ENCODE measurements at places on chromosomes 1 and 21.

DNA sequence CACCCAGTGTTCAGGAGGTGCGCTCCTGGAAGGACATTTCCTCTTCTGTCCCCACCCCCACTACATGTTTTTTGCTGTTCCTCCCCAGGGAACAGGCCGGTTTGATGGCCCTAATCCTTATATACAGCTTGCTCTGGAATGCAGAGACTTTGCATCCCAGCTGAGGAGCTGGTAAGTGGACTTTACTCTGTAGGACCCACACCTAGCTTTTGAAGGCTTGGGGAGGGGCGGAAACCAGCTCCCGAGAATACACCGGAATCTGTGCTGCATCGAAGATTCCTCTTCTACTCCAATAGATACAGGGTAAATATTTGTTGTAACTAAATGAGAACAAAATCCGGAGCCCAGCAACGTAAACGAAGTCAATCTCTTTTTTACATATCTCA, 1.2 kb upstream of the CGN start:
- peaks cover 27% of the 10 kb centered on the region for H3K4me1 ChIP-seq
- no peak for DNase-seq
- H3K36me3 ChIP-seq = no peaks in the 10 kb centered on the region
- H3K27me3 ChIP-seq = peaks cover 2% of the 10 kb centered on the region
- H3K4me3 ChIP-seq = no peak overlapping the region
- no peak overlapping the region for H3K27ac ChIP-seq

- H3K27me3 ChIP-seq = no peaks in the 10 kb centered on the region
- no peak for DNase-seq
- H3K36me3 ChIP-seq = no peaks in the 10 kb centered on the region
- no peak overlapping the region for H3K4me3 ChIP-seq
- H3K4me1 ChIP-seq = peaks cover 33% of the 10 kb centered on the region
Observed at GRCh38 chr1:113543110-113543509, 152.8 kb downstream of the MAGI3 start.

DNA sequence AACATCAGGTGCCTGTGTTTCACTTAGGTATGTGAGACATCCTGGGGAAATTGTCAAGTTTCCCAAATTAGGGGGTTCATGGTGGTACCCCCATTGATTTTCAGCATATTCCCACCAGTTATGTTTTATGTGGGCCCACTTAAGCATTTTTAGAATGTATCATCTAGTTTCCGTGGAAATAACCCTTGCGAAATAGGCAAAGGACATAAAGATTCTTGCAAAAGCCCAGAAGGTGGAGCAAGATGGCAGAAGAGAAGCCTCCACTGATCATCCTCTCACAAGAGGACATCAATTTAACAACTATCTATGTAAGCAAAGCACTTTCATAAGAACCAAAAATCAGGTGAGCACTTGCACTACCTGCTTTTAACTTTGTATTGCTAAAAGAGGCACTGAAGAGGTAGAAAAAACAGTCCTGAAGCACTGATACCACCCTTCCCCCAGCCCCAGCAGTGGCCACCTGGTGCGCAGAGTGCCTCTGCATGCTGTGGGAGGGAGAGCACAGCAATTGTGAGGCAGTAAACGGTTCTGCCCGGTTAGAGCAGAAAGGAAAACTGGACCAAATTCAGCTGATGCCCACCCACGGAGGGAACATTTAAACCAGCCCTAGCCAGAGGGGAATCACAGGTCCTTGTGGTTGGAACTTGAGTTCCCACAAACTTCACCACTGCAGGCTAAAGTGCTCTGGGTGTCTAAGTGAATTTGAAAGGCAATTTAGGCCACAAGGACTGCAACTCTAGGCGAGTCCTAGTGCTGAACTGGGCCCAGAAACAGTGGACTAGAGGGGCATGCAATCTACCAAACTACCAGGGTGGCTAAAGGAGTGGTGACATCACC, 23.2 kb downstream of the MCOLN2 start:
- peaks cover 10% of the 10 kb centered on the region for H3K4me1 ChIP-seq
- no peaks in the 10 kb centered on the region for H3K27me3 ChIP-seq
- DNase-seq = no peak
- H3K4me3 ChIP-seq = no peak overlapping the region
- no peaks in the 10 kb centered on the region for H3K36me3 ChIP-seq

DNA sequence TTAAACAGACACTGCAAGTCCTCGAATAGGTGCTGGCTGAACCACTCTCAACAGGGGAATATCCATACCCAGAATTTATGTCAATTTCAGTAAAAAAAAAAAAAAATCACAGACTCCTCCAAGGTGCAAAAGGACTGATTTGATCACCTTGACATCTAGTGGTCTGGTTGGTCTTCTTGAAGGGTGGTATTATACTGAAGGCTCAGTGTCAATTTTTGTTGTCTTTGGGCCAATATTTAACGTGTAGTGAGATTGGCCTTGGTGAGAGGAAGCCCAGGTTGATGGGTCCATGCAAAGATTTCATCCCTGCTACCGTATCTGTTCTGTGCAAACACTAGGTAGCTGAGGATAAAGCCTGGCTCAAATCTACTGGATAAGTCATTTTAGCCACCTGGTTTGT, 4.0 kb upstream of the GBP5 start:
- DNase-seq = no peak
- H3K4me1 ChIP-seq = peaks cover 5% of the 10 kb centered on the region
- H3K4me3 ChIP-seq = no peak overlapping the region
- no peaks in the 10 kb centered on the region for H3K36me3 ChIP-seq
- no peaks in the 10 kb centered on the region for H3K27me3 ChIP-seq

GRCh38 chr1:47578026-47578720, 140.3 kb downstream of the FOXD2 start:
- peaks cover 65% of the 10 kb centered on the region for H3K4me1 ChIP-seq
- no peaks in the 10 kb centered on the region for H3K36me3 ChIP-seq
- peak overlapping the region; percentile 28 for H3K27ac ChIP-seq
- H3K4me3 ChIP-seq = no peak overlapping the region

GRCh38 chr1:6489799-6490180, 1.7 kb downstream of the PLEKHG5 start:
- H3K27me3 ChIP-seq = no peaks in the 10 kb centered on the region
- H3K36me3 ChIP-seq = no peaks in the 10 kb centered on the region
- peak; percentile 50 for DNase-seq
- no peak overlapping the region for H3K27ac ChIP-seq

GRCh38 chr1:91635763-91636162, 135.1 kb downstream of the CDC7 start:
- no peaks in the 10 kb centered on the region for H3K4me1 ChIP-seq
- no peak for DNase-seq
- no peak overlapping the region for H3K4me3 ChIP-seq
- no peaks in the 10 kb centered on the region for H3K36me3 ChIP-seq
- no peak overlapping the region for H3K27ac ChIP-seq

DNA sequence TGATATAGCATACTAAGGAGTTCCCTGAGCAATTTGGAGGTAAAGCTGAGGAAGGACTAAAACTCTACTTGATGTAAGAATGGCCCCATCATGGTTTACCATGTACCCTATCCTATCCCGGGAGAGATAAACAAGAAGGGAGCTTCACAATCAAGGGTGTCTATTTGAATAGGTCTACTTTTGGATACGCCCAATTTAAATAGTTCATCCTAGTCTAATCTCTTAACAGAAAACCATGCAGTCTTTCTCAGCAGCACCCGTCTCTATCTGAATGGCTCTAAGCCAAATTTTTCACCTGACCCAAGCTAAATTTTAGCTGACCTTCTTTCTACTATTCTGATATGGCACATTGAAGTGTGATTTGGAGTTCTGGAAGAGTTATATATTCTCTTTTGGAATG, 122.0 kb downstream of the TNNI3K start:
- no peaks in the 10 kb centered on the region for H3K27me3 ChIP-seq
- H3K4me1 ChIP-seq = 0 out of 2 replicates have a peak, but pooled peaks cover 3% of the 10 kb centered on the region
- DNase-seq = no peak
- H3K36me3 ChIP-seq = no peaks in the 10 kb centered on the region
- H3K27ac ChIP-seq = no peak overlapping the region

GRCh38 chr1:174785510-174785909, 214.2 kb upstream of the CACYBP start:
- no peak overlapping the region for H3K27ac ChIP-seq
- no peak overlapping the region for H3K4me3 ChIP-seq
- H3K4me1 ChIP-seq = peaks cover 17% of the 10 kb centered on the region
- DNase-seq = no peak

DNA sequence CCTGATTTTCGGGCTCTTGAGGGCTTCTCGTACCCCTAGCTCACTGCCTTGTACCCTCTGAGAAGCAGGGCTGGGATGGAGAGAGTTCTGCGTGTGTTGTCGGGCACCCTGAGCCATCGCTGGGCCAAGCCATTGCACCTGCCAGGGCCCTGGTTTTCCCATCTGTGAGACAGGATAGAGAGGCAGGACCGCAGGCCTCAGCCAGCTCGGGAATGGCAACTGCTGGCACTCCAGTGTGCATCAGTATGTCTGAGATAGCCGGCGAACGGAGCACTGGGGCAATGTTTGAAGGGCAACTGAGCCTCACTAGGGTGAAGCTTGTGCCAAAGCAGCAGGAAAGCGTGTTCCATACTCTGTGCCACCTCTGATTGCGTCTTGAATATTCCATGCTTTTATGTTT, 66.9 kb downstream of the TENT5C start:
- H3K27me3 ChIP-seq = no peaks in the 10 kb centered on the region
- H3K27ac ChIP-seq = no peak overlapping the region
- H3K4me1 ChIP-seq = peaks cover 36% of the 10 kb centered on the region
- no peak overlapping the region for H3K4me3 ChIP-seq
- H3K36me3 ChIP-seq = no peaks in the 10 kb centered on the region
- no peak for DNase-seq

GRCh38 chr21:39000496-39000895, 182.8 kb downstream of the PSMG1 start:
- no peak overlapping the region for H3K27ac ChIP-seq
- H3K27me3 ChIP-seq = no peaks in the 10 kb centered on the region
- peak; percentile 84 for DNase-seq
- no peak overlapping the region for H3K4me3 ChIP-seq
- no peaks in the 10 kb centered on the region for H3K36me3 ChIP-seq

DNA sequence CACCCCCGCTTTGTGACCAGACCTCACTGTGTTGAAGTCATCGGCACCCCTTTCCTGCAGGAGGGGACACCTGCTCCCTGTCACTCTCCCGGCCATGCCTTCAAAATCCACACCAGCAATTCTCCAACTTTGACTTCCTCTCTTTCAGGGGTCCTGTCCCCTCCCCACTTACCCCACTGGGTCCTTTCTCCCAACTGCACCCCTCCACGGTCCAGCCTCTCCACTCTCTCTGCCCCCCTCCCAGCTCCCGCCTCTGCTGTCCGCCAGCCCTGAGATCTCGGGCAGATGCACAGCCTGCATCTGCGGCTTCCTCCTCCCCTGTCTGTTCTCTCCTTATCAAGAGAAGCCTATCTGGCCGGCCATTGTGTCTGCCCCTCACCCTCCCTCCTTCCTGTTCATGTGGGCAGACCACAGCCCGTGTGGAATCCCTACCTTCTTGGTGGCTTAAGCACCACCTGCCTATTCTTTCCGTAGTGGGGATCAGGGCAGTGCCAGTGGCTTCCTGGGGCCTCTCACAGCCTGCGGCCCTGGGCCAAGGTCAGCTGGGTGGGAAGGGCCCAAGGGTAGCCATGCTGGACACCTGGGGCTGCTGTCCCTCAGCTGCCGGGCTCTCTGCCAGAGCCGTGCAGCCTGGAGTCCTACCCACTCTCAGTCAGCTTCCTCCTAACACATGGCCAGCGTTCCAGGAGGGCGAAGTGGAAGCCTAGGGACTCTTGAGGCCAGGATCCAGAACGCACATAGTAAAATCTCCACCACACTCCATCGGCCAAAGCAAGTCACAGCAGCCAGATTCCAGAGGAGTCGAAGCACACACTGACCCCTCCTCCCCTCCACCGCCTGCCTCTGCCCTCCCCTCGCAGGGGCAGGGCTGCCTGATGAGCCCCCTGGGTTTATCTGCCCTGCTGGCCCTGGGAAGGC, 5.1 kb upstream of the HES4 start:
- peaks cover 18% of the 10 kb centered on the region for H3K4me1 ChIP-seq
- H3K27me3 ChIP-seq = no peaks in the 10 kb centered on the region
- no peak for DNase-seq
- no peak overlapping the region for H3K4me3 ChIP-seq

DNA sequence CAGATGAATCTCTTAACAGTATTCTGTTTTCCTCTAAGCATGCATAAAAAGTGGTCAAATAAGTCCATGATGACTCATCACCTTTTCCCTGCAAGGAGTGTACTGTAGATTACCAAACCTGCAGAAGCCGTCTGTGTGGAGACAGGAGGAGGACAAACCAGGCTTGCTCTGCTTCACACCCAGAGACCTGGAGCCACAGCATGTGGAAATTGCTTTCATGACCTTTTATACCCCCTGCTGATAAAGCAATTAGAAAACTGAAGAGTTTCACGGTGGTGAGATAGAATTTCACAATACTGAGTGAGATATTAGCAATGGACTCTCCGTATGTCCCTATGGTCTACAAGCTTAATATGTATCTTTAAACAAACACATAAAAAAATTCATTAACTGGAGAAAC, 9.4 kb downstream of the CORT start:
- no peak for DNase-seq
- peaks cover 6% of the 10 kb centered on the region for H3K4me1 ChIP-seq
- peaks cover 47% of the 10 kb centered on the region for H3K36me3 ChIP-seq
- no peak overlapping the region for H3K4me3 ChIP-seq

DNA sequence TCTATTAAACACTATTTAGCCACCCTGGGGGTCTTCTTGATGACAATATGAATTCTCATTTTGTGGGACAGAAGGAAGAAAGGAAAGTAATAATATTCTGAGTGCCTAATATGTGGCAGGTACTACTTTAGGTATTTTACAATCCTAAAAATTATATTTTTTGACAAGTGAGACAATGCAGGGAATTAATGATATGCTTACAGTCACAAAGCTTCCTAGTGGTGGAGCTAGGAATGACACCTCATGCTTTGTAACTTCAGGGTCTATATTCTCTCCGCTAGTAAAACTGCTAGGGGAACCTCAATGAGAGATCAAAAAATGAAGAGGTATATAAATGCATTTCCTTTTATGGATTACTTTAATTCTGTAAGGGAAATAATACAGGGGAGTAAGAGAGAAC, 44.3 kb downstream of the TPR start:
- no peak for DNase-seq
- H3K27ac ChIP-seq = no peak overlapping the region
- peaks cover 91% of the 10 kb centered on the region for H3K36me3 ChIP-seq
- no peaks in the 10 kb centered on the region for H3K4me1 ChIP-seq

DNA sequence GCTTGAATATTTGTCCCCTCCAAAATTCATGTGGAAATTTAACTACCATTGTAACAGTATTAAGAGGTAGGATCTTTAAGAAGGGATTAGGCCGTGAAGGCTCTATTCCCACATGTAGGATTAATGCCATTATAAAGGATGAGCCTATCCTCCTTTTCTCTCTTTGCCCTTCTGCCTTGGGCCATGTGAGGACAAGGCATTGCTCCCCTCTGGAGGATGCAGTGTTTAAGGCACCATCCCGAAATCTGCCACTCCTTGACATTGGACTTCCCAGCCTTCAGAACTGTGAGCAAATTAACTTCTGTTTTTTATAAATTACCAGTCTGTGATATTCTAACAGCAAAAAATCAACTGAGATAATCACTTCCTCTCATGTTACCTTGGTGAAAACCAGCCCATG, 124.4 kb downstream of the TOMM20 start:
- H3K36me3 ChIP-seq = no peaks in the 10 kb centered on the region
- H3K27ac ChIP-seq = no peak overlapping the region
- no peaks in the 10 kb centered on the region for H3K27me3 ChIP-seq
- H3K4me3 ChIP-seq = no peak overlapping the region

GRCh38 chr1:63321066-63321784, 1.1 kb upstream of the FOXD3 start:
- DNase-seq = no peak
- H3K27ac ChIP-seq = no peak overlapping the region
- peaks cover 27% of the 10 kb centered on the region for H3K4me1 ChIP-seq
- H3K4me3 ChIP-seq = no peak overlapping the region
- peaks cover 66% of the 10 kb centered on the region for H3K27me3 ChIP-seq
- H3K36me3 ChIP-seq = no peaks in the 10 kb centered on the region

GRCh38 chr1:205313563-205314308, 7.8 kb downstream of the NUAK2 start:
- H3K27me3 ChIP-seq = no peaks in the 10 kb centered on the region
- H3K36me3 ChIP-seq = peaks cover 41% of the 10 kb centered on the region
- H3K4me3 ChIP-seq = no peak overlapping the region
- peaks cover 58% of the 10 kb centered on the region for H3K4me1 ChIP-seq

All from SJSA1 (cell line).